ENCODE measurements at places on chromosomes 6 and 20. TPM values are rescaled to one million over a fixed set of nuclear protein-coding genes. Genes with fewer than 3 reads are reported as not detected.

Gene ZNF334
- total RNA-seq = 21.4 TPM

Gene PRIM2
- total RNA-seq = 36.2 TPM

Gene ZBTB12
- 60.8 TPM for total RNA-seq

- no peak overlapping the region for H3K4me3 ChIP-seq
- H3K36me3 ChIP-seq = no peaks in the 10 kb centered on the region
- no peak for DNase-seq
- no peaks in the 10 kb centered on the region for H3K27me3 ChIP-seq
Measured at GRCh38 chr6:4441981-4442434, 306.6 kb upstream of the ECI2 start.

GRCh38 chr6:166423781-166424180, 41.0 kb upstream of the MPC1 start:
- H3K4me3 ChIP-seq = no peak overlapping the region
- no peak for DNase-seq
- no peaks in the 10 kb centered on the region for H3K27me3 ChIP-seq
- peaks cover 9% of the 10 kb centered on the region for H3K36me3 ChIP-seq
- no peak overlapping the region for H3K27ac ChIP-seq

DNA sequence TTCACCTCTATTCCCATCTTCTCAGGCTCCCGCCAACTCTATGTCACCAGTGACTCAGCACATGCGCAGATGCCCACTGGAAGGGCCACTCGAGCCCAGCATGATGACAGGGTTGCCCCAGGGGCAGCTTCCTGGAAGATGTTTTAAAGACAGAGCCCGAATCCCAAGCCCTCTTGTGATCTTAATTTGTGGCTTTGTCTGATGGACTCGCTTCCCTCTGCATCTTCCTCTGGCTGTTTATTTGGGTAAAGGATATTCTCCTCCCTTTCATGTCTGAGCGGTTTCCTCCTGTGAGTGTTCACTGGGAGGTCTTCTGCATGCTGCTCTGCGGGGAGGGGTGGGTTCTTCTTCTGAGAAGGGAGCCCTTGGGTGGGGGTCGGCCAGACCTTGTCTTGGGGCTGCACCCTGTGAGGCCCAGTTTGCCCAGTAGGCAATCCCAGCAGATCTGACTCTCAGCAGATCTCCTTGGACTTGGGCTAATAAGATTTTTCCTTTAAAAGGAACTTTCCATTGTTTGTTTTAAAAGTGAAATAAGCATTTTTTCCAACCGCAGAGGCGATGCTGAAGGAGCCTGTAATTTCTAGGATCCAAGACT, 401.0 kb downstream of the CDC5L start:
- H3K27me3 ChIP-seq = no peaks in the 10 kb centered on the region
- no peak for DNase-seq
- peaks cover 4% of the 10 kb centered on the region for H3K36me3 ChIP-seq
- no peak overlapping the region for H3K4me3 ChIP-seq
